Right lobe of liver (tissue), 6 donors: ENCODE measurements at places on chromosomes 1 and 21.

DNA sequence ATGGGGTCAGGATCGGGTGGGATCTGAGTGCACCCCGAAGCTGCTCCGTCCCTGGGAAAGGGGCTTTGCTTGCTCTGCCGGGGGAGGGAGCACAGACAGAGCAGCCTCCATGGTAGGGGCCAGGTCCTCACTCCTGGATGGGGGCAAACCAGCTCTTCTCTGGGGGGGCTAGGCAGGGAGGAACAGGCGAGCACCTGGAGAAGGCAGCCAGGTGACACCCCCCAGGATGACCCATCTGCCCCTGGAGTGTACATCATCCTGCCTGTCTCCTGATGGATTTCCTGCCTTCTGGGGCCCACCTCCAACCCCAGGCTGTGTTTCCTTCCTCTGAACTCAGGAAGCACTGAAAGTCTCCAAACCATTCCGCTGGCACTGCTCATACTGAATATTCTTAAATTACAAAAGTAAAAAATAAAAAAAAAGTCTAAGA is 248.0 kb downstream of the RHOU start:
- no peaks in the 10 kb centered on the region for H3K36me3 ChIP-seq
- DNase-seq = no peak
- no peaks in the 10 kb centered on the region for H3K27me3 ChIP-seq
- H3K4me3 ChIP-seq = no peak overlapping the region
- H3K27ac ChIP-seq = no peak overlapping the region

- no peak overlapping the region for H3K4me3 ChIP-seq
- H3K36me3 ChIP-seq = no peaks in the 10 kb centered on the region
- no peak for DNase-seq
- peaks cover 60% of the 10 kb centered on the region for H3K4me1 ChIP-seq
- no peak overlapping the region for H3K27ac ChIP-seq
Observed at GRCh38 chr1:169574336-169574735, 11.9 kb downstream of the F5 start.

GRCh38 chr1:116161877-116162390 is 50.7 kb downstream of the MAB21L3 start:
- no peak overlapping the region for H3K4me3 ChIP-seq
- no peak for DNase-seq
- no peaks in the 10 kb centered on the region for H3K36me3 ChIP-seq
- H3K27me3 ChIP-seq = no peaks in the 10 kb centered on the region
- no peak overlapping the region for H3K27ac ChIP-seq

DNA sequence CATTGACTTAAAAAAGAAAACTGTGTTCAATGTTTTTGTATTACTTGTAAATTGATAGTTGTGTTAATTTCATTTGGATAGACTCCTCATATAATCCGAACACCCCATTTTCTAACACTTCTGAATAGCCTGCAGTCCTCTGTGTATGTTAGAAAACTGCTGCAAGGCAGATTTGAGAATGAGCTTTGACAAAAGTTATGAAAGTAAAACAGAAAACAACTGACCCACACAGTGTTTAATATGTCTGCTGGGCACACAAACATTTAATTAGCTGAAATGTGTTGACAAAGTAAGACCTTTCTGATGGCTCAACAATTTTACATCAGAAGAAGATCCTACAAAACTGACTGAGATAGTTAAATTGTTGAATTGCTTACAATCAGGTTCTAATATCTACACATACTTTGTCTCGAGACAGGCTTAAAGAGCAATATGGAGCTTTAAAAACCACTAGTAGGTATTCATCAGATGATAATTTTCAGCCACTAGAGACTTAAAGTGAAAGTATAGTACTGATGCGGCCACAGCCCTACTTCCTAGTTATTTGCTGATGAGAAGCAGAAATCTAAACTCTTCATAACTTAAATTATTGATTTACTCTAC is 40.0 kb upstream of the PRMT6 start:
- H3K27ac ChIP-seq = no peak overlapping the region
- DNase-seq = no peak
- no peaks in the 10 kb centered on the region for H3K27me3 ChIP-seq
- no peaks in the 10 kb centered on the region for H3K4me1 ChIP-seq

GRCh38 chr1:22551591-22551990 is 11.7 kb upstream of the EPHA8 start:
- H3K27ac ChIP-seq = no peak overlapping the region
- H3K27me3 ChIP-seq = peaks cover 6% of the 10 kb centered on the region
- H3K4me3 ChIP-seq = no peak overlapping the region
- H3K4me1 ChIP-seq = no peaks in the 10 kb centered on the region
- no peak for DNase-seq
- H3K36me3 ChIP-seq = no peaks in the 10 kb centered on the region

DNA sequence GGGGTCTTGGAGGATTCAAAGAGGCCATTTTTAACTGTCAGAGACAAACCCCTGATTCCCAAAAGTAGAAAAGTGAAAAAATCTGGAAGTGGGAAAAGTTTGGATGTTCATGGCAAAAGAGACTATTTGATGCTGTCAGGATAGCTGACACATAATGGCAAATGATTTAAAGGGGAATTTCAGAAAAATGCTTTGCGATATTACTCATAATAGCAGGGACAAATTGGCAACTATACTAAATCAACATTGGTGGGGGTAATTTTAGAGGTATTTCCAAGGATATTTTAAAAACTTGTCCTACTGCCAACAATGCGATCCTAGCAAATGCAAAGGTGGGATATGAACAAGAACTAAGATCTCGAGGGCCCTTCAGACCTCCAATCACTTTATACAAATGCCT is 5.3 kb upstream of the GSTM4 start:
- H3K36me3 ChIP-seq = no peaks in the 10 kb centered on the region
- H3K4me3 ChIP-seq = no peak overlapping the region
- no peaks in the 10 kb centered on the region for H3K4me1 ChIP-seq

DNA sequence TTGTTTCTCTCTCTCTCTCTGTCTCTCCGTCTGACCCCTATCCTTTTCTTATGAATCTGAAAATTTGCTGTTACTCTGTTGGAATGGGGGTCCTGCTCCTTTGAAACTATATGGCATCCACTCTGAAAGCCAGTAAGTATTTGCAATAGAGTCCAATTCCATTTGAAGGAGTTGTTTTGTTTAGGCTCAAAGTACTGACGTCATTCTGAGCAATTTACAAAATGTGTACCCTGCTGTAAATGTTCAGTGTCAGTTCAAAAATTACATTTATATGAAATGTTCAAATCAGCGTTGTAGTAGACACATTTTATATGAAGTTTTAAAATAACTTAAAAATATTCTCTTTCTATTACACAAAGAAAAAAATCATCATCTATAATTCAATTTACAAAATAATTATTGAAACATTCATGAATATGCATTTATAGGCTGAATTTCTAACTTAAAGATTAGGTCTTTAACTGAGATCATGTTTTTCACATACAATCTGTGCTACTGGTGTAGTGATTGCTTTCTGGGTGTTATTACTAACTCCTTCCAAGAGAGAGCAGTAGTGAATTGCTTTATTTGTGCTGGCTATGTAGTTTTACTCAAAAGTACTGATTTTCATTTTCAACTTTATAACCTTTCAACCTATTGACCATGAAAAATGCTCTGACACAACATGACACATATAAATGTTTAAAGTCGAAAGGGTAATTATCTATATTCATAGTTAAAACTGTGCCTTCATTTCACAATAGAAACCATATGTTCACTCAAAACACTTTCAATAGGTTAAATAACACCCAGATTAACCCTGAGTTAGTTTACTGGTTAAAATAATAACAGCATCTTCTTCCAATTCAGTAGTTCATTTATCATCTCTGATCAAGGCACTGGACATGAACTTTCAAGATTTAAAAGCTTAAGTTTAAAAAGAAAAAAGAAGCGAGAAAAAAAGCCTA is 253.1 kb upstream of the ADGRL4 start:
- no peak overlapping the region for H3K4me3 ChIP-seq
- no peak for DNase-seq
- no peak overlapping the region for H3K27ac ChIP-seq
- H3K4me1 ChIP-seq = no peaks in the 10 kb centered on the region

DNA sequence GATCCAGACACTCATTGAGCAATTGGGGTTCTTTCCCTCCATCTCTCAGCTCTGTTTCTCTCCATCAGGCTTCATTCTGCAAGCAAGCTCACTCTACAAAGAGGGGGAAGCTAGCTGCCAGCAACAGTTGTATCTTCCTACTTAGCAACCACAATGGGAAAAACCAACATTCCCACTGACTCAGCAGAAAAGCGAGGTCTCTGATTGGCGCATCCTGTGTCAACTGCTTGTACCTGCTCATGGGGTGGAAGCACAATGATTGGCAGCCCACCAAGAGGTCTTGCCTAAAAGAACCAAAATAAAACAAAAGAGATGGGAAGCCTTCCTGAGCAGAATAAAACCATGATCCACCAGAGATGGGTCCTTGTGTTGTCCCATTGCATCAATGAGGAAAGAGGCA is 4.0 kb upstream of the CDA start:
- no peak overlapping the region for H3K27ac ChIP-seq
- H3K4me3 ChIP-seq = no peak overlapping the region
- no peaks in the 10 kb centered on the region for H3K36me3 ChIP-seq
- H3K4me1 ChIP-seq = no peaks in the 10 kb centered on the region
- DNase-seq = no peak
- H3K27me3 ChIP-seq = no peaks in the 10 kb centered on the region

DNA sequence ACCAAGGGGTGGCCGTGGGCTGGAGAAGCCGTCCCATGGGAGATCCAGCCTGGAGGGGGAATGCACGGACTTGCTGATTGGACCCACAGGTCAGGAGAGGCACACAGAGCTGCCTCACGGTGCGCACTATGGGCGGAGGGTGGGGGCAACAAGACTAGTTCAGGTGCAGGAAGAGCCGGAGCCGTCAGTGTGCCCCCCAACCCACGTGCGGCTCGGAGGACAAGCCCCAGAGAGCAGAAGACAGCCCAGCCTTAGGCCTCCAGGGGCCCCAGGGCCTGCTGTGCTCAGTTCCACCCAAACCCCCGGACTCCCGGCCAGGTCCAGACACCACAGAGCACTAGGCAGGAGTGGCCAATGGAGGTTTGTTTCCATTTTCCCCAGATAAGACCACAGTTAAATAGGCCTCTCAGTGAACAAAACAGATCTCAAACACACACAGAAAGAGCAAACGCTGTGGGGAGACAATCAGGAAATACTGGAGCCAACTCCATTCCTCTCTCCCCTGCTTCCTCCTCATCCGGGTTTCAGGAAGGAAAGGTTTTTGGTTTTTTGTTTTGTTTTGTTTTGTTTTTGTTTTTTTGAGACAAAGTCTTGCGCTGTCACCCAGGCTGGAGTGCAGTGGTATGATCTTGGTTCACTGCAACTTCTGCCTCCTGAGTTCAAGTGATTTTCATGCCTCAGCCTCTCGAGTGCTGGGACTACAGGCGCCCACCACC is 84.2 kb downstream of the ADSS2 start:
- H3K4me3 ChIP-seq = no peak overlapping the region
- H3K36me3 ChIP-seq = no peaks in the 10 kb centered on the region
- DNase-seq = no peak
- H3K27me3 ChIP-seq = no peaks in the 10 kb centered on the region
- H3K27ac ChIP-seq = no peak overlapping the region
- H3K4me1 ChIP-seq = no peaks in the 10 kb centered on the region

DNA sequence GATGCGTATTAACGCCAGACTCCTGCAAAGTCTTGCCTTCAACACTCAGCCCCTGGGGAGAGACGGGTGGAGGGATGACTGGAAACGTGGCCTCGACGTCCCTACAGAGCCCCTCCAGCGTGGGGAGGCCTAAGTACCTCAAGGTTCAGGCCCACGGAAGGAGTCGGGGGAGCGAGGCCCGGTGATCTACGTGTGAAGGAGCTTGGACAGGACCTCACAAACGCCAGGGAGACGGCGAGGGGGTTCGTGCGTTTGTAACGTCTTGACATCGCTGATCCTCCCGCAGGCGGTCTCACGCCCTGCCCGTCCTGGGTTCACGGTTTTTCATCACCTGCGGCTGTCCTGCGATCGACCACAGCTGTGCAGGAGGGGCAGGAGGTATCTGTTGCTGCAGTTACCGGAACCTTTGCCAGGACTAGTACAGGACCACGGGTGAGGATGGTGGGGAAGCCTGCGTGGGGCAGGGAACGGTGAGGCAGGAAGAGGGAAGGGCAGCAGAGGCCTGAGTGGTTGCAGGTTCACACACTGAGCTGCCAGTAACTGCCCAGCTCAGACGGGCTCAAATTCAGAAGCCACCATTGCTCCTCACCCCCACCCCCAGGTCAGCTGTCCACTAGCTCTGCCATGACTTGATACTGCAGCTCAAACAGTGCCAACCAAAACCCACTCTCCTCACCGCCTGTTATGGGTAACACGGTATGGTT is 889 bp upstream of the CCNL2 start:
- no peaks in the 10 kb centered on the region for H3K27me3 ChIP-seq
- peaks cover 58% of the 10 kb centered on the region for H3K36me3 ChIP-seq
- H3K4me1 ChIP-seq = no peaks in the 10 kb centered on the region

DNA sequence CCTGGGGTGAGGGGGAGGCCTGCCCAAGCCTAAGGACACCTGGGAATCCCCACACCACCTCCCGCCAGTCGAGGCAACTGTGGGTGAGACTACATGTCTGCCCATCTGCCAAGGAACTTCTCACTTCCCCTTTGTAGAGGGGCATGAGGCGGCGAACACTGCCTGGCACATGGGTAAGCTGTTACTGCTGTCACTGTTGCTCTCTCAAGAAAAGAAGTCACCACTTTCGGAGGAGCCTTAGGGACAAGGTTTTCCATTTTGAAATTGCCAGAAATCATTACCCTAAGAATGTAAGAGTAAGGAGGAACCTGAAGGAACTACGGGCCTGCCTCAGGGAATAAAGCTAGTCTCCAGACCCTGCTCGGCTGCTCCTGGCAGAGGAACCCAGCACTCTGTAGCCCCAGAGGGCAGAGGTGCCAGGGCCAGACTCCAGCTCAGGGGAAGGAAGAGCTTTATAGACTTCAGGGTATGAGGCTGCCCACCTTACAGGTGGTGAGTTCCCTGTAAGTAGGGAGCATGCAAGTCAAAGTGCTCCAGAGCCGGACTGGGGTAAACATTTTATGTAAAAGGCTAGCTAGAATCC is 23.3 kb downstream of the SLC2A1 start:
- H3K4me3 ChIP-seq = no peak overlapping the region
- no peaks in the 10 kb centered on the region for H3K27me3 ChIP-seq
- H3K27ac ChIP-seq = no peak overlapping the region
- H3K36me3 ChIP-seq = no peaks in the 10 kb centered on the region
- peak; percentile 47 for DNase-seq

- H3K4me3 ChIP-seq = no peak overlapping the region
- DNase-seq = no peak
- H3K4me1 ChIP-seq = no peaks in the 10 kb centered on the region
Observed at GRCh38 chr1:234763367-234763766, 153.4 kb upstream of the IRF2BP2 start.

DNA sequence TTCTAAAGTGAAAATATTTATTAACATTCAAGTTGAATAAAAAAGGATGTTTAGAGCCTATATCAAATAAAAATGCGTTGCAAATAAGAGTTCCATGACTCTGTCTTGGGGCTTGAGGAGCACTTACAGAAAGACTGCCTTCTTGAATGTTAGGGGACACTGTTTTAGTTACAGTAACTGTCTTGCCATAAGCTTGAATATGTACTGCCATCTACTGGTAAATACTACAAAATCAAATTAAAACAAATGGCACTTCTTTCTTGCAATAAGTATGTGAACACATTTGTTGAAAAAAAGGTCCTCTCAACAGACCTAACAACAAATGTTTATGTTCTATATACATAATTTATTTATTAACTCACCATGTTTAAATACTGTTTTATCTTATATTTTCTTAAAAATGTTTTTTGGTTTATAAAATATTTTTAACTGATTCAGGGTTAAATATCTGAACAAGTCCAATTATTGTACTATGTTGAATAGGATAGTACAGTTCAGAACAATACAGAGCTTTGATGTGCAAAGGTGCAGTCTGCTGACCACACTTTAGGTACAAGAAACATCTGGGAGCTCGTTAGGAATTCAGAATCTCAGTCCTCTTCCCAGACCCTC is 199.5 kb downstream of the LRRIQ3 start:
- H3K4me3 ChIP-seq = no peak overlapping the region
- no peak for DNase-seq
- no peaks in the 10 kb centered on the region for H3K36me3 ChIP-seq
- no peaks in the 10 kb centered on the region for H3K27me3 ChIP-seq
- no peaks in the 10 kb centered on the region for H3K4me1 ChIP-seq
